ENCODE measurements at places on chromosomes 12 and 14.

DNA sequence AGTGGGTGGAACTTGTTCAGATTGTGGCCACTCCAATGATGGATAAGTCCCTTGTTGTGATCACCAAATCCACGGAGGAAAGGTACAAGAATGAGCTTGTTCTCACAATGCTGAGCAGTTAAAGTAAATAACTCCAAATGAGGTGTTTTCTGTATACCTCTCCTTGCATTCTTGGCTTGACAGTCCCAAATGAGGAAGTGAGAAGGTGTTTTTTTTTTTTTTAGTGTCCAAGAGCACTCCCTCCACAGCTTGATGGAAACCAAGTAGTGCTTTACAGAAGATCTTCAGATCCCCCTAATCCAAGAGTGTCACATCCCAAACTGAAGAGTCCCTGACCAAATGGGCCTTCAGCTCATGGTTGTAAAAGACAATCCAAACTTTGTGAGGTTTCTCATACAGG is 153.6 kb downstream of the ATP23 start:
- no peak for DNase-seq

GRCh38 chr12:119415714-119416113 is 81.2 kb downstream of the CCDC60 start:
- no peak for DNase-seq

GRCh38 chr12:51862947-51863346 is 14.4 kb upstream of the FIGNL2 start:
- no peak for DNase-seq

GRCh38 chr12:1836854-1837421 is 16.6 kb downstream of the LRTM2 start:
- no peak for DNase-seq

GRCh38 chr12:1422604-1423315 is 171.6 kb downstream of the FBXL14 start:
- DNase-seq: no peak

GRCh38 chr14:41446008-41446407 is 160.7 kb upstream of the LRFN5 start:
- no peak for DNase-seq

DNA sequence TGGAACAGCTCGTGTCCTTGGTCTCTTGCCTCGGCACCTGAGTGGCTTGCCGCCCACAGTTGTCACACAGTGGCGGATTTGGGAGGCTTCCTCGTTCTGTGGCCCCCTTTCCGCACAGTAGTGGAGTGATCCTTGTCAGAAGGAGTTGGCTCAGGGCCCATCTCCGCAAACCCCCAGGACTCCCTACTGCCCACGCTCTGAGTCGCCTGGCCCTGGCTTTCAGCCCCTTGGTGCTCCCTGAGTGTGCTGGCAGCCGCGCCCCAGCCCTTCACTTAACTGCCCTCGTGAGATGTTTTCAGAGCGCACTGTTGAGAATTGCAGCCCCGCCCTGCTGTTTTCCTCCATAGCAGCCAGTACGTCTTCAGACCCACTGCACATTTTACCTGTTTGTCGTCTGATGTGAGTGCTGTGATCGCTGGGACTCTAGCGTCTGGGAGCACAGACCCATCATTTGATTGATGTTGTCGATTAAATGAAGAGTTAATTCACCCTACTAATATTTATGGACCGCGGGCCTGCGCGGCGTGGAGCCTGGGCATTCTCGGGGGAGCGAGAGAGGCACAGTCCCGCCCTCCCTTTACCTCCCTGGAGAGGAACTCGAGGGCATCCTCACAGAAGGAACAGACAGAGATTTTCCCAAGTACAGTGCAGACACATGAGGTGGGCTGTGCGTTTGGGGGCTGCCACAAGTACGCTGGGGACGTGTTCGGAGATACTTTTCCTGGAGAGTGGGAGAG is 91.8 kb downstream of the DDX51 start:
- DNase-seq: no peak

GRCh38 chr14:89616425-89616824 is 199.4 kb upstream of the FOXN3 start:
- no peak for DNase-seq
